ENCODE measurements at places on chromosomes 5 and 9. TPM values are rescaled to one million over a fixed set of nuclear protein-coding genes. Genes with fewer than 3 reads are reported as not detected.
A peak's percentile ranks its signal among the peaks of the same experiment; 100 is the strongest.

DNA sequence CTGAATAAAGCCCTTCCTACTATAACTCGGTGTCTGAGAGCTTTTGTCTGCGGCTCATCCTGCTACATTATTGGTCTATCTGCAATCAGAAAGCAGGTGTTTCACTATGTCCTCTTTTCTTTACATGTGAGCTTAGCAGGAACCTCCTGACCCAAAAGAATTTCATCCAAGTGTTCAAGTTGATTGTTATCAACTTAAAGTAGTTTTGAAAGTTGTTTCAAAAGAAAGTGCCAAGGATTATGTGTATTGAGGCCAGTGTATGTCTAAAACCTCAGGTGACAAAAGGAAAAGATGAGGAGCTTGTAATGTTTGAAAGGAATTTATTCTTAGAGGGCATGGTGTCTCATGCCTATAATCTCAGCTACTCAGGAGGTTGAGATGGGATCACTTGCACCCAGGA, 8.1 kb upstream of the SELENOP start:
- H3K36me3 ChIP-seq: no peaks in the 10 kb centered on the region
- no peak overlapping the region for H3K27ac ChIP-seq
- H3K4me3 ChIP-seq: no peak overlapping the region
- H3K4me1 ChIP-seq: no peaks in the 10 kb centered on the region
- DNase-seq: no peak
- H3K27me3 ChIP-seq: no peaks in the 10 kb centered on the region

DNA sequence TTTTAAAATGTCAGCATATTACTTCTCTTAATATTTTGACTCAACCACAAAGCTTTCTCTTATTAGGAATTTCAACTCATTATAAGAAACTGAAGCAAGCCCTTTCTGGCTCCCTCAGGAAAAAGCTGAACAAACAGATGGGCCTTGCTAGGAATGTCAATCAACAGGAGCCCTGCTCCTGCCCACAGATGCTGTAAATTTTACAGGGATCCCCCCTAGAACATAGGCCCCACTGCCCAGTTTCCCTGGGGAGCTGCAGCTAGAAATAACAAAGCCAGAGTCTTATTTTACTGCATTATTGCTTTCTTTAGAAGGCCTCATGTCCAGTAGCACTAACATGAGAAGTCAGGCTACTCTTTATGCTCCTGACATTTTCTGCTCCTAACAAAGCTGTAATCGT, 103.8 kb downstream of the PCSK1 start:
- peaks cover 2% of the 10 kb centered on the region for H3K4me1 ChIP-seq
- H3K36me3 ChIP-seq: no peaks in the 10 kb centered on the region
- no peak overlapping the region for H3K27ac ChIP-seq
- H3K27me3 ChIP-seq: no peaks in the 10 kb centered on the region
- no peak for DNase-seq

DNA sequence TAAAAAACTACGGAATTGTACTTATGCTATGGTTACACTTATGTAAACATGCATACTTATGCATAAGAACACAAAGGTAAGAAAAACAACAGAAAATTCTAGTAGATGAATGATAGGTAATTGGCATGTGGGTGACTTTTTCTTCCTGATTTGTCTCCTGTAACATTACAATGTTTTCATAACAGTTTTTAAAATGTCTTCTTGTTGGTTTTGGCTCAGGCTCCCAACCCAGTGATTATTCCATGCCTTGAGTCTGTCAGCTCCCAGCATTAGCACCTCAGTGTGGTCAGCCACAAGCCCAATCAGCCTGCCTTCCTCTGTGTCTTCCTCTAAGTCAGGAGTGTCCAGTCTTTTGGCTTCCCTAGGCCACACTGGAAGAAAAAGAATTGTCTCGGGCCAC, 7.9 kb upstream of the FOXE1 start:
- H3K27ac ChIP-seq: no peak overlapping the region
- DNase-seq: no peak
- no peaks in the 10 kb centered on the region for H3K4me1 ChIP-seq
- H3K27me3 ChIP-seq: no peaks in the 10 kb centered on the region

DNA sequence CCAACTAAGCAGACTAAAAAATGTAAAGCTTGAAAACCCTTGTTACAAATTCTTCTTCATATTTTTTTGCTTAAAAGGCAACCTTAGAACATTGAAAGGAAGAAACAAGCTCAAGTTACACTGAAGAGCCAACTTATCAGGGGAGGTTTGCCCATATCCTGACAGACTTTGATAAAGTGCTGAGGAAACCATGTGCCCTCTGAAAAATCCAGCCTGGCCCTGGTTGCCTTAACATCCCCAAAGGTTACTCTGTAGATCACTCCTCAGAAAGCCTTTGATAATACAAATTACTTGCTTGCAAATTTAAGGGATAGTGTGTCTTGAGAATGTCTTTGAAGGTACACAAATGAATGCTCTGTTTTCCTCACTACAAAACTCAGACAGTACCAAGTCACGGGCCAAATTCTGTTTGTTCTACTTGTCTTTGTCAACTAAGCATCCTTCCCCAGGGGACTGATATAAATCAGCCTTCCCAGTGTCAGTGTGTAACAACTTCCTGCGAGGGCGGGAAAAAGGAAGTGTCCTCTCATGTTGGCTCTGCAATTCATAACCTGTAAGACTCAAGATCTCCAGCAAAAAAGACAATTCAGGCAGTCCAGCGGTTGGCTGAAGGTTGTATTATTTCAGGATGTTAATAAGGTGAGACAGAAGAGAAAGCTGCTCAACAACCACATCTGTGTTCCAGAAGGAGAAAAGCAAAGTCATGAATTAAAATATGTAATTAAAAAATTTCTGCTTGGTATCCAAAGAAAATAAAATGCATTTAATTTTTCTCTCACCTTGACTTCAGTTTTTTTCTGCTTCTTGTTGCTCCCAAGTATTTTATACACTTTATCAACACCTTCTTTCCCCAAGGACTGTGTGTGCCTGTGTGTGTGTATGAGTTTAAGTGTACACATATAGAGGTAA, 199.9 kb downstream of the PIK3R1 start:
- H3K4me1 ChIP-seq: no peaks in the 10 kb centered on the region
- no peak overlapping the region for H3K4me3 ChIP-seq
- H3K36me3 ChIP-seq: no peaks in the 10 kb centered on the region
- H3K27ac ChIP-seq: no peak overlapping the region
- DNase-seq: no peak
- no peaks in the 10 kb centered on the region for H3K27me3 ChIP-seq

- H3K27me3 ChIP-seq: no peaks in the 10 kb centered on the region
- no peaks in the 10 kb centered on the region for H3K4me1 ChIP-seq
- DNase-seq: no peak
- no peak overlapping the region for H3K4me3 ChIP-seq
Measured at GRCh38 chr5:139882316-139882715, 86.7 kb downstream of the PSD2 start.

GRCh38 chr5:129356846-129357245, 103.3 kb upstream of the ADAMTS19 start:
- no peaks in the 10 kb centered on the region for H3K36me3 ChIP-seq
- no peak overlapping the region for H3K4me3 ChIP-seq
- no peaks in the 10 kb centered on the region for H3K27me3 ChIP-seq
- H3K4me1 ChIP-seq: no peaks in the 10 kb centered on the region
- H3K27ac ChIP-seq: no peak overlapping the region

GRCh38 chr9:18905028-18905882, 127.8 kb downstream of the SAXO1 start:
- no peak overlapping the region for H3K27ac ChIP-seq
- peaks cover 4% of the 10 kb centered on the region for H3K36me3 ChIP-seq
- no peaks in the 10 kb centered on the region for H3K4me1 ChIP-seq
- no peak overlapping the region for H3K4me3 ChIP-seq
- DNase-seq: no peak

DNA sequence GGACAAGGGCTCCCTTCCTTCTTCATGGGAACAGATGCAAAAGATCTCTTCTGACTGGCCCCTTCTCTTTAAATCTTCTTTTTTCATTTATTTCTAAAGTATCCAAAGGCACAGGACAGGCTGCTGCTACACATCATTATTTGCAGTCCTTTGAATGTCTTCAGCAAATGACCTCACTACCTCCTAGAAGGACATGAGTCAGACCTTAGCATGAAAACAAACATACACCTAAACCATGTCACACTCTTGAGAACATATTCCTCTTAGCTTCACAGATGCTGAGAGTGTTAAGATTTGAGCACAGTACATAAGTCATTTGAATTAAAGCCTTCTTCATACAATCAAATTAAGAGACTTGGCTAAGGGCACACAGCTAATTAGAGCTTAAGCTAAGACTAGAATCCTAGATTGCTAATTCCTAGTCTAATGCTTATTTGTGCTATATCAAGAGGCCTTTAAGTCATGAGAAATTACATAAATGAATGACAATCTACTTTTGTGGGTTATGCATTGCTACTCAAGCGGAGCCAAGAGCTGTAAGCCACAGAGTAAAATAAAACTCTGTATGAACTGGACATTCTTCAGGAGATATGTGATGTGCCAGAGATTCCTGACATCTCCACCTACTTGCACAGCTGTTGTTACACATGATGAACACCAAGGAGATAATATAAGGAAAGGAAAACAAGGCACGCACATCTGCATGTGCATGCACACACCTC, 109.1 kb upstream of the PTGER4 start:
- no peaks in the 10 kb centered on the region for H3K27me3 ChIP-seq
- H3K4me1 ChIP-seq: no peaks in the 10 kb centered on the region
- DNase-seq: no peak
- H3K36me3 ChIP-seq: no peaks in the 10 kb centered on the region
- H3K27ac ChIP-seq: no peak overlapping the region

DNA sequence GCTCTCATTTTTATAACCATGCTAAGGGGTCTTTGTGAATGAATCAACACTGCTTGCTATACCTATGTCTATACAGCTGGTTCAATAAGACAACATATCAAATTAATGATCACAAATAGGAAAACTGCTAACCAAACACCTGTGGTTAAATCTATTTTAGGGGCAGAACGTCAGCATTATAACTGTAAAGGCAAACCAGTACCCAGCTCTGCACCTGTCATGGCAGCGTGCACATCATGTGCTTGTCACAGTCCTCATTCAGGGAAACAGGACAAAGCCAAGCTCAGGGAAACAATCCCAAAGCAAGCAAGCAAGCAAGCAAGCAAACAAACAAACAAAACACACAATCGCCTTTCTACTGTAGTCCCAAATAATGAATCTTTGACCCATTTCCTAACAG, 277.7 kb upstream of the DAP start:
- H3K4me3 ChIP-seq: no peak overlapping the region
- no peak for DNase-seq
- no peaks in the 10 kb centered on the region for H3K36me3 ChIP-seq
- no peak overlapping the region for H3K27ac ChIP-seq
- H3K4me1 ChIP-seq: no peaks in the 10 kb centered on the region
- no peaks in the 10 kb centered on the region for H3K27me3 ChIP-seq

DNA sequence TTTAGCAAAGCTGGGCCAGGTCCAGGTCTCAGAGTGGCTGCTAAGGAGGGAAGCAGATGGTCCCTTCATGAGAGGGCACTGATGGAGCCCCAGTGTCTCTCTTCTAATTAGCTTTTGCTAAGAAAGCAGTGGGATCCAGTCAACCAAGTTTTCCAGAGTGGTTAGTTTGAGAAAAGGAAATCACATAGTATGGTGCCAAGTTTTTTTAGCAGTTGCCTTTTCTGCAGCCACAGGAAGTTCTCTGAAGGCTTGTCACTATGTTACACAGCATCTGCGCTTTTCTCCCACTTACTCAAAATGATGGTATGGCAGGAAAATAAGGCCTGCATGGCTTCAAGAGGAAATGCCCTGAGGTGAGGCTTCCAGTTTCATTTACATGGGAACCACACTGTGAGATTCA, 331.5 kb upstream of the ZNF462 start:
- H3K36me3 ChIP-seq: peaks cover 1% of the 10 kb centered on the region
- no peak overlapping the region for H3K4me3 ChIP-seq
- no peak overlapping the region for H3K27ac ChIP-seq
- no peak for DNase-seq
- no peaks in the 10 kb centered on the region for H3K27me3 ChIP-seq

DNA sequence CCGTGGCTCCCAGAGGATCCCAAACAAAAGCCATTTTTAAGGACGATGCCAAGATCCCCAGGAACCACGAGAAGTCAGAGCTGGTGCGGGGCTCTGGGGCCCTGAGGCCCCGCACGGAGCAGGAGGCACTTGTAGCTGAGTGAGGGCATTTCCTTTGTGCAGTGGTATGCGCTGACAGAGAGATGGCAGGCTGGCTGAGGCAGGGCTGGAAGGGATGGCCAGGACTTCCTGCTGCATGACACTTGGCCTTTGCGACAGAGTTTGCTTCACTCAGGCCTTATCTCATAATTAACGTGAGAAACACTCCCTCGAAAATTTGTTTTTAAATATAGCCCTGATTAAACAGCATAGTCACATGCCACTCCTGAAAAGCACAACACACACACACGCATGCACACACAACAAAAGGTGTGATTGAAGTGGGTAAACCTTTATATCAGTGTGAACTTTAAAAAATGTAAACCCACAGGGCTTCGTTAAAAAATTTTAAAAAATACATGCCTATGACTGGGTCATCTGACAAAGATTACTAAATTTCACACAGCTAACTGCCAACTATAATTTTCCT, 536.6 kb downstream of the PDE4D start:
- no peaks in the 10 kb centered on the region for H3K36me3 ChIP-seq
- no peak for DNase-seq
- H3K4me3 ChIP-seq: no peak overlapping the region
- H3K27ac ChIP-seq: no peak overlapping the region
- H3K27me3 ChIP-seq: no peaks in the 10 kb centered on the region
- H3K4me1 ChIP-seq: no peaks in the 10 kb centered on the region

- no peaks in the 10 kb centered on the region for H3K27me3 ChIP-seq
- no peak overlapping the region for H3K27ac ChIP-seq
- no peaks in the 10 kb centered on the region for H3K4me1 ChIP-seq
- DNase-seq: no peak
- no peaks in the 10 kb centered on the region for H3K36me3 ChIP-seq
- H3K4me3 ChIP-seq: peak overlapping the region; percentile 85
Measured at GRCh38 chr9:135907006-135907430, 328 bp downstream of the CAMSAP1 start.

- H3K27ac ChIP-seq: no peak overlapping the region
- no peaks in the 10 kb centered on the region for H3K27me3 ChIP-seq
- no peak for DNase-seq
- H3K4me1 ChIP-seq: no peaks in the 10 kb centered on the region
- H3K4me3 ChIP-seq: no peak overlapping the region
Measured at GRCh38 chr5:111159845-111160244, 64.3 kb upstream of the CAMK4 start.

DNA sequence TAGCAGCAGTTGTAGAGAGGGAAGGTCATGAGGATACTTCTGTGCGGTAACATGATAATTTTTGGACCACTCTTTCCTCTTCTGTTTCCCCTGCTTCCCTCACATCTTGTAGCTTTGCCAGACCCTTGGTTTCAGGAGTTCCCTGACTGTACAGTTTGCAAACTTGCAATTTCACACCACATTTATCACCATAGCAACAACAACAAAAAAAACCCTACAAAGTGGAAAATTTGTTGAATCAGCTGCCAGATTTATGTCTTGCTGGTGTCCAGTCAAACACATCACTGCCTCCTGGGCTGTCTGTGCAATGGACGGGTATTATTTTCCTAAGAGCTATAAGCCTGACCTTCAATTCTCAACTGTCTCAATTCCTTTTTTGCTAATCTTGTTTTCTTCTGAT, 751.6 kb downstream of the TLR4 start:
- no peak overlapping the region for H3K4me3 ChIP-seq
- no peak overlapping the region for H3K27ac ChIP-seq
- no peaks in the 10 kb centered on the region for H3K4me1 ChIP-seq
- no peaks in the 10 kb centered on the region for H3K27me3 ChIP-seq
- H3K36me3 ChIP-seq: no peaks in the 10 kb centered on the region

IPO11 gene
- total RNA-seq: 26.4 TPM

PCDHGA12 gene
- total RNA-seq: 18.8 TPM

ARHGEF28 gene
- 18.0 TPM for total RNA-seq

ODF2 gene
- total RNA-seq: 25.1 TPM

LCP2 gene
- total RNA-seq: 58.8 TPM

ANKRD20A1 gene
- total RNA-seq: 3.0 TPM

SNCB gene
- not detected for total RNA-seq

GFPT2 gene
- 60.2 TPM for total RNA-seq

AK8 gene
- 0.72 TPM for total RNA-seq

PDE8B gene
- total RNA-seq: 42.6 TPM
